Kidney epithelial cell (primary cell): ENCODE measurements at places on chromosomes 5 and 9.
A peak's percentile ranks its signal among the peaks of the same experiment; 100 is the strongest.

DNA sequence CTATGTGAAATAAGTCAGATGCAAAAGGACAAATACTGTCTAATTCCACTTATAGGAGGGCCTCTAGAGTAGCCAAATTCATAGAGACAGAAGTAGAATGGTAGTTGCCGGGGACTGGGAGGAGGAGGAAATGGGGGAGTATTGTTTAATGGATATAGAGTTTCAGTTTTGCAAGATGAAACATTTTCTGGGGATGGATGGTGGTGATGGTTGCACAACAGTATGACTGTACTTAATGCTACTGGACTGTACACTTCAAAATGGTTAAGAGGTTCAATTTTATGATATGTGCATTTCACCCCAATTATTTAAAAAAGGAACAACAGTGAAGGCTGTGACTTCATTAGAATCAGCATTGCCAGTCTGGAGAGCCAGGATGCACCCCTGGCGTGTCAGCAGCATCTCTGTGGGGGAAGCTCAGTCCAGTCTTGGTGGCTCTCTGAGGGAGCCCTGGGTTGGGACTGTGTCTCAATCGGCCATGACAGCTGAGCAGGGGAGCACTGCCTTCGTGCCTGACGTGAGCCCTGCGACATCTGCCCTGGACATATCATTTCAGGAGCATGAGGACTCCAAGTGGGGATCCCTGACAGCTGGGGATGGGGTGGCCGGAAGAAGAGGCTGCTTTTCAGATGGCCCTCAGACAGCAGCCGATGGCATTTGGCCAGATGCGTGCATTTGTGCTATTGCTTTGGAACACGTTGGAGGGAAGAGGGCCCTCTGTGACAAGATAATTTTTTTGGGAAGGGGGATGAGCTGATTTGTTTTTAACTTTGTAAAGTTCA, 130.8 kb upstream of the STC2 start:
- DNase-seq = no peak

GRCh38 chr5:33816791-33817190, 75.0 kb downstream of the ADAMTS12 start:
- no peak for DNase-seq

GRCh38 chr5:151062405-151063141, 18.3 kb downstream of the TNIP1 start:
- no peak for DNase-seq

DNA sequence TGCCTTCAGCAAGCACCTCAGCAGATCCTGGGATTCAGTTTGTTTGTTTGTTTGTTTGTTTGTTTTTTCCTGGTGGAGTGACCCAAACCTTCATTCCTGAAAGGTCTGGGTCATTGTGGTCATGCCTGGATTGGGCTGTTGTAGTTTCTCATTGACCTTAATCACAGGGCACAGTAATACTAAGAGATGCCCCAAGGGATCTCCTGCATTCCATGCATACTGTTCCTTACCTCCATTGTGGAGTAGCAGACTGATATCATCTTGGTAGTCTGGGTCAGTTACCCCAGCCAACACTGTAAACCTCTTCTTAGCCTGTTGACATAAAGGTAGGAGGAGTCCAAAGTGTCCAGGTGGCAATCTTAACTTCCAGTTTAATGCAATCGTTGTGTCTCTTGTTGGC, 1466.7 kb upstream of the CDH9 start:
- DNase-seq = no peak

GRCh38 chr5:139385061-139386049, 2.3 kb upstream of the SLC23A1 start:
- no peak for DNase-seq

DNA sequence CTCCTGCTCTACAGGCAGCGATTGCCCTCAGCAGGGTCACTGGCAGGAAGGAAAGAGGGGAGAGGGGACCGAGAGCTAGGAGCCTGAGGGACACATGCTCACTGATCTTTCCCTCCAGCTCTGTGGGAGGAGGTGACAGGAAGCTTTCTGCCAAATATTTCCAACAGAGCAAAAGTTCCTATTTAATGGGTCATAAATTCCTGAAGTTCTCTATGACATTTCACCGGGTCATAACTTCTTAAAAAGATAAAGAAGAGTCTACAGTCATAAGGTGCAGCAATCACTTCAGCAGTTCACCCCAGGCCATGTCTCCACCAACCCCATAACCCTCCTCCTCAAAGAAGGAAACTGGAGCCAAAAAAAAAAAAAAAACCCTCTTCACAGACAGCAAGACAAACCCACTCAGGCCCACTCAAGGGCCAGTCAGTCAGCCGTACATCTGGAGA, 481.1 kb downstream of the NR2F1-AS1 start:
- no peak for DNase-seq

GRCh38 chr9:119370816-119371215, 1.6 kb upstream of the BRINP1 start:
- no peak for DNase-seq

DNA sequence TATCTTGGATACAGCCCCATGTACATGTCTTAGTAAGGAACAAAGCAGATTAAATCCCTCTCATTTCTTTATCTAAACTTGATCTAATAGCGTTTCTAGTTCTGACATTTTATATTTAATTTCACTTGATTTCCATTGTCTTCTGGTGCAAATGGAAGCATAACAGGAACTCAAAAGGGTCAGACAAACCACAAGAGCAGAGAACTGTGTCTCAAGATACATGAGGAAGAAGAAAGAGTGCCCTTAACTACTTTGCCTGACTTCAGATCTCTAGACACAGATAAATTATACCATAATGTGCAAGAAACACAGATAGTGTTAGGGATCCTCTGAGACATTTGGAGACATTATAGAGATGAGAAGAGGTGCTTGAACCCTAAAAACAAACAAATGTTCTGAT, 20.7 kb upstream of the STX17 start:
- no peak for DNase-seq

DNA sequence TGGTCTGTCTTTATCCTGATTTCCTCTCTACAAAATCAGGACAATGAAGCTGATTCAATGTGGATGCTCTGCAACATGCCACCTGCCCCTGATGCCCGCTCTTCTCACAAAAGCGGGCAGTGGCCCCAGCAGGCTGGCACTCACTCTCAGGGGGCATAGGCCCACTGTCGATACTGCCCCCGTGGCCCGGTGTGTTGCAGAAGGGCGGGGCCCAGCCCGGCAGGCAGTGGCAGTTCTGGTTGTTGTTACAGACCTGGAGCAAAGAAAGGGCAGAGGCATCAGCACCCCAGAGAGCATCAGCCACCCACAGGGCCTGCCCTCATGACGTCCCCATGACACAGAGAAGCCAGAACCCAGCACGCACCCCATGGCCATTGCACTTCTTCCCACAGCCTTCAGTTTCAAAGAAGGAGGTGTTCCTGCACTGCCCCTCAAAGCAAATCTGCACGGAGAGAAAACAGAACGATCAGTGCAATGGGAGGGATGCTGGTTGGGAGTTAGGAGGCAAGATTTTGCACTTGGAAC, 31.5 kb downstream of the NIPAL4 start:
- DNase-seq = no peak

- no peak for DNase-seq
Measured at GRCh38 chr9:92119586-92119985, 4.4 kb upstream of the SPTLC1 start.

GRCh38 chr9:83056911-83057310, 6.0 kb downstream of the RASEF start:
- DNase-seq = no peak

DNA sequence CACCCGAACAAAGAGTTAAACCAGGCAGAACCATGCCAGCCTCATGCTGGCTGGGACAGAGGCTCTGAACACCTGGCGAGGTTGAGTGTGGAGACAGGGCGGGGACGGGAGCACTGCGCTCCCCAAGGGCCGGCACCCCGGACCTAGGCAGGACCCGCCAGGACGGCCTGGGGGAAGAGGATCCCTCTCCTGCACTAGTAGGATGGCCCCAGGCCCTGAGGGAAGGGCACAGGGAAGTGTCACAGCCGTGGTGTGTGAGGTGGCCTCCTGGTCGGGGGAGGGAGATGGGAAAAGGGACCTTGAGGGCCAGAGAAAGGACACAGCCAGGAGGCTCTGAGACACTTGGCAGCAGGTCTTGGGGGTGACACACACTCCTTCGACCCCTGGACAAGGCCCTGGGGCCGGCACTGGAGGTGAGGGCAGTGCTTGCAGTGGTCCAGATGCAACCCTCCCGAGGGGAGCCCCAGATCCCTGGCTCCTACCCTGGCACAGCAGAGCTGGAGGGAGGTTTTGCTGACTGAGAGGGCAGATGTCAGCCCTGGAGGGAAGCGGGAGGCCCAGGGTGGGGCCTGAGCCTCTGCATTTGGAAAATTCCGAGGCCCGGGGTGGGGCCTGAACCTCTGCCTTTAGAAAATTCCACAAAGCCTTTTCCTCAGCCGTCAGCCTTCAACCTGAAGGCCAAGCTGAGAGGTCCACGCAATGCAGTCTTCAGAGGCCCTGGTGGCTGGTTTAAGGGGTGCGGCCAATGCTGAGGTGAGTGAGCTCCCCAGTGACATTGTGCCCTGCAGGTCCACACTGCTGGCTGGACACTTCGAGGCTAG, 24.8 kb upstream of the TERT start:
- no peak for DNase-seq

- no peak for DNase-seq
Measured at GRCh38 chr9:121984726-121985402, 108.2 kb downstream of the TTLL11 start.

DNA sequence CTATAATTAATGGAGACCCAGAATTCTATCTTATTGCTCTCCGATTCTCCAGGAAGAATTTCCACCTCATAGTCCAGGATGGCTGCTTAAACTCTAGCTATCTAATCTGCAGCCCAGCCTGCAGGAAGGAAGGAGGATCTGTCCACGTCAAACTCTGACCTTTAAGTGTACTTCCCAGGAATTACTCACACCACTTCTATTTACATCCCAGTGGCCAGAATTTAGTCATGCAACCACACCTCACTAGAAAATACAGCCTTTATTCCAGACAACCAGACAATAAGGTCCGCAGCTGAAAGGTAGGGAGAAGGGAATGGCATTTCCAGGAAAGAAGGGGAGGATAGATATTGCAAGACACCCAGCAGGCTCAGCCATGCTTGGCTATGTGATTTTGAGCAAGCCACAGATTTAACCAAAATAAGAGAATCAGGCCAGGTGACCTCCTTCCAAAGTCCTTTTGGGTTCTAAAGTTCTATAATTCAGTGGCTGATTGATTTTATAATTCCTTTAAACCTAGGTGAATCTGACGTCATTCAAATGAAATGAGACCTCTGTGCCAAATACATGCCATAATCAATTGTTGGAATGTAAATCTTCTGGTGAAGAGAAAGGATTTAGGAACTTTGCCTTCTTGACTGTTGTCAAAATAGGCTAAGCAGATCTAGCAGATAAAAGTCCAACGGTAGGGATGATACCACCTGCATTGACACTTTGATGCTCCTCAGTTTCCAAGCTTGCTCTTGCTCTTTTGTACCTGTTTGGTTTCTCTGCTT, 3.7 kb upstream of the DENND1A start:
- DNase-seq = peak; percentile 42

- DNase-seq = no peak
Measured at GRCh38 chr5:123881759-123882244, 369.8 kb downstream of the CSNK1G3 start.

- peak; percentile 54 for DNase-seq
Measured at GRCh38 chr5:43425983-43426382, 13.8 kb upstream of the CCL28 start.

GRCh38 chr5:100902440-100903038, 543 bp downstream of the ST8SIA4 start:
- no peak for DNase-seq

- no peak for DNase-seq
Measured at GRCh38 chr5:30997681-30998080, 195.8 kb upstream of the CDH6 start.

DNA sequence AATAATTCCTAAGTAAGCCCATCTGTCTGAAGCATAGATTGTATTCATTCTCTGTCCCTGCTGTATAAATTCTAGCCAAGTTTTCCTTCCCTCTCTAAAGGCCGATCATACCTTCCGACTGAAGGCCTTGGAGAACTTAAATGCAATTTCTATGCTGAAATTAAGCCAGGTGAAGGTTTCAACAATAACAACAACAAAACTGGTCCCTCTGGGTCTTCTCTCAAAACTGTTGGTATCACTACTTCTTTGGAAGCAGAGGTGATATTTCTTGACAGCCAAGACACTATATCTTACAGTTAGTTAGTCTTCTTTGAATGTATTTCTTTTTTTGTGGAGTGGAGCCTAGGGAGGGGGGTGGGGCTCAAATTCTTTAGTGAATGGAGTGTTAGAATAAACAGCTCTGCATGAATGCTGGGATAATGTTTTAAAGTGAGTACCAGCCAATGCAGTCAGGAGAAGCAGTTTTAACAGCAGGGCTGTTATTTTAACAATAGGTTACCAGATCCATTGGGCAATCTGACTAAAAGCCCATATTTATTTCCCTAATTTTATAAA, 508.9 kb downstream of the EBF1 start:
- DNase-seq = no peak

- no peak for DNase-seq
Measured at GRCh38 chr5:7565559-7565958, 169.6 kb downstream of the ADCY2 start.

GRCh38 chr9:23658376-23659258, 167.4 kb downstream of the ELAVL2 start:
- no peak for DNase-seq

DNA sequence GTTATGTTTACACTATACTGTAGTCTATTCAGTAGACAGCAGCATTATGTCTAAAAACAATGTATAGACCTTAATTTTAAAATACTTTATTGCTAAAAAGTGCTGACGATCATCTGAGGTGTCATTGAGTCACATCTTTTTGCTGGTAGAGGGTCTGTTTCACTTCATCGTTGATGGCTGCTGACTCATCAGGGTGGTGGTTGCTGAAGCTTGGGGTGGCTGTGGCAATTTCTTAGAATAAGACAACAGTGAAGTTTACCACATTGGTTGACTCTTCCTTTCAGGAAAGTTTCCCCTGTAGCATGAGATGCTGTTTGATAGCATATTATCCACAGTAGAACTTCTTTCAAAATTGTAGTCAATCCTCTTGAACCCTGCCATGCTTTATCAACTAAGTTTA, 150.3 kb downstream of the FBXL7 start:
- DNase-seq = no peak

DNA sequence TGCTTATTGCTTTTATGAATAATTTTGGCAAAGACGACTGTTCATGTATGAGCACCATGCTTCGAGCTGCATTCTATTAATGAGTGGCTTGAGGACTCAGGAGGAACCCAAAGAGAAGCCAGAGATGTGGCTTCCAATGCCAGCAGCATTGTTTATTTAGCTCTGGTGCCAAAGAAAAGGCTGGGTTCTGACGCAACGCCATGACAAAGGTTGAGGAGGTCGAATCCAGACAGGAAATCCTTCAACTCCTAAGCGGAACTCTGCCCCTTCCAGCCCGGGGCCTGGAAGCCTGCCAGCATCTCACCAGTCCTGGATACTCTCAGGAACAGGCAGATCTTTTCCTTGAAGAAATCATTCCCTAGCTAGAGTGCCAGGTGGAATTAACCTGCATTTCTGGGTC, 104.4 kb downstream of the ARHGAP26 start:
- no peak for DNase-seq

- no peak for DNase-seq
Measured at GRCh38 chr5:56494300-56494731, 261.2 kb upstream of the ANKRD55 start.

- no peak for DNase-seq
Measured at GRCh38 chr9:127450243-127450760, 904 bp downstream of the RPL12 start.
